ENCODE measurements at places on chromosomes 3 and 15.

- DNase-seq: peak; percentile 31
Observed at GRCh38 chr3:196643201-196643749, 3.8 kb downstream of the NRROS start.

DNA sequence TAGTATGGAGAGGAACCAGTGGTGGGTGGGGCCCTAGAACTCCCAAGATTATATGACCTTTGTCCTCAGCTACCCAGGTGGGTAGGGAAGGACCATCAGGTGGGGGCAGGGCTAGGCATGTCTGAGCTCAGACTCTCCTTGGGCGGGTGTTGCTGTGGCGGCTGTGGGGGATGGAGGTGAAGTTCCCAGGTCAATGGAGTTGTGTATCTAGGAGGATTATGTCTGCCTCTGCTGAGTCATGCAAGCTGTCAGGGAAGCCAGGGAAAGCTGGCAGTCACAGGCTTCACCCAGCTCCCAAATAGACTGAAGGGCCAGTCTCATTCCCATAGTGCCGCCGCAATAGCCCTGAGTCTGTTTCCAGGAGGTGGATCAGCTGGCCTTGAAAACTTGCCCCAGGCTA lies 139.7 kb upstream of the CFAP20DC start:
- no peak for DNase-seq

DNA sequence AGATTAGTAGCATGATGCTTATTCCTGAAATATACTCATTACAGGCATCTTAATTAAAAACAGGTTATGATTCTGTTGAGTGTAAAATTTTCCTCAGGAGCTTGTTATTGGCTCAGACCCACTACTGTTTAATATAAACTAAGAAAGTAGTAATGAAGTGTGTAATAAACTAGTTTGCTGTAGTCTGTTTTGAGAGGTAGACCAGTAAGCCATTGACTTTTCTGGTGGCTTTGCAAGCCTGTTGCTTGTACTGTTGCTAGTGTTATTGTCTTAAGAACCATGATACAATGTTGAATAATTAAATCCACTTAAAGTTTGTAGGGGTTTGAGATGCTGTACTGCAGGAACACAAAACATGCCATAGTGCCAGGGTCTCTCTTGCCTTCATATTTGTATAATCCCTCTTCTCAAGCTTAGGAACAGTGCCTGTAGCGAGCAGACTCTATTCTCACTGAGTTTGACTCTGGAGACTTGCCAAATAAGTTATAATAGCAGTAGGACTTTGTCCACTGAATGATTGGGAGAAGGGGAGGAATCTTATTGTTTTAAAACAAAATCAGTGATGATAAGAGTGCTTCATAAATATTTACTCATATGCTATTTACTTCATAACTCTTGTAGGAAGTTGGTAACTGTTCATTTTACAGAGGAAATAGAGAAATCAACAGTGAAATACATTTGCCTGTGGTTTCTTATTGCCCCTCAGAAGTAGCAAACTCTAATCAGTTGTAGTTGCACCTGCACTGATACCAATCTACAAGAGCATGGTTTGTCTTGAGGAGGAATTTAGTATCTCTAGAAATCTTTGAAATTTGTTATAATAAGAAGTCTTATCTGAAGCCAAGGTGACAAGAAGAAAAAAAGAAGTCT lies 13.4 kb downstream of the TCF12 start:
- DNase-seq: no peak

GRCh38 chr15:24718289-24719082 lies 42.9 kb downstream of the NPAP1 start:
- no peak for DNase-seq

DNA sequence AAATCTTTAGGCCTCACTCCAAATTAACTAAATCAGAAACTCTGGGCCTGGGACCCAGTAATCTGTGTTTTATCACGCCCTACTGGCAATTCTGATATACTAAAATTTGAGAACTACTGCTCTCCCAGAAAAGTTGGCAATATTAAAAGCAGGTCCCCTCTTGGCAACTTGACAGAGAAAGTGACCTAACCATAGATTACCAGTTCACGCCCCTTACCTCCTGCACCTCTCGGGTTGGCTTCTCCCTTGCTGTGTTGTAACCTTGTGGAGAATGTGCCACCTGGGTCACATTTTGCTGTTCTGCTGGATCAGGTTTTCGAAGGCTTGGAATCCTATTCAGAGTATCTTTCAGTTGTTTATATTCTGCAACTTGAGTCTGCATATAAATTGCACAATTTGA lies 59.1 kb downstream of the GOLIM4 start:
- no peak for DNase-seq

DNA sequence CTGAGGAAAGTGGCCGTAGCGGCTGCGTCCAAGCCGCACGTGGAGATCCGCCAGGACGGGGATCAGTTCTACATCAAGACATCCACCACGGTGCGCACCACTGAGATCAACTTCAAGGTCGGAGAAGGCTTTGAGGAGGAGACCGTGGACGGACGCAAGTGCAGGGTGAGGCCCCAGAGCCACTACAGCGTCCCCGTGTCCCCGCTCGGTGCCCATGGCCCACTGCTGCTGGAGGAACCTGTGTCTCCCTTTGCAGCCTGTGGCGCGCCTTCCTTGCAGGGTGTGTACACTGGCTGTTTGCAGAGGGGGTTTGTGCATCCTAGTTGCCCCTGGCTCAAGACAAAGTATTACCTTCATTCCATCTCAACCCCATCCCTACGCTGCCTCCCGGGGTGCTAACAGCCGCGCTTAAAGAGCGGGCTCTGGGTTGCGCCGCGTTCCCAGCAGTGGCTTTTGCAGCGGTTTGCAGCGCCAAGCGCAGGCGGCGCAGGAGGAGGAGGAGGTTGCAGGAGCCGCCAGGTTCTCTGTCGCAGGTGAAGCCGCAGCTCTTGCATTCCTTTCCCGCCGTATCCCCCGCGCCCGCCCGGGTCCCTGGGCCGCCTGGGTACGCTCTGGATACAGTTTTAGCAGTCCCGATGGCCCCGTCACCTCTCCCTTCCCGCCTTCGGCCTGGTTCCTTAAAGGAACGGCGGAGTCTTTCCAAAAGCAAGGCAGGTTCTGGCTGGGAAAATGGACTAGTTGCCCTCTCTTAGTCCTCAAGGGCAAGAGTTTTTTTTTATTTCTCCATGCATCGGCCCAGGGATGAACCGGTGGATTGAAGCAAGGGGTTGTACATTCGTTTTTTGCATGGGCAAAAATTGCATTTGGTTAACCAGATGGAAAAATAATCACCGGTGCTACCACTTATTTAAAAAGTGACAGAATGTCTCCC lies 1.2 kb downstream of the CRABP1 start:
- no peak for DNase-seq

DNA sequence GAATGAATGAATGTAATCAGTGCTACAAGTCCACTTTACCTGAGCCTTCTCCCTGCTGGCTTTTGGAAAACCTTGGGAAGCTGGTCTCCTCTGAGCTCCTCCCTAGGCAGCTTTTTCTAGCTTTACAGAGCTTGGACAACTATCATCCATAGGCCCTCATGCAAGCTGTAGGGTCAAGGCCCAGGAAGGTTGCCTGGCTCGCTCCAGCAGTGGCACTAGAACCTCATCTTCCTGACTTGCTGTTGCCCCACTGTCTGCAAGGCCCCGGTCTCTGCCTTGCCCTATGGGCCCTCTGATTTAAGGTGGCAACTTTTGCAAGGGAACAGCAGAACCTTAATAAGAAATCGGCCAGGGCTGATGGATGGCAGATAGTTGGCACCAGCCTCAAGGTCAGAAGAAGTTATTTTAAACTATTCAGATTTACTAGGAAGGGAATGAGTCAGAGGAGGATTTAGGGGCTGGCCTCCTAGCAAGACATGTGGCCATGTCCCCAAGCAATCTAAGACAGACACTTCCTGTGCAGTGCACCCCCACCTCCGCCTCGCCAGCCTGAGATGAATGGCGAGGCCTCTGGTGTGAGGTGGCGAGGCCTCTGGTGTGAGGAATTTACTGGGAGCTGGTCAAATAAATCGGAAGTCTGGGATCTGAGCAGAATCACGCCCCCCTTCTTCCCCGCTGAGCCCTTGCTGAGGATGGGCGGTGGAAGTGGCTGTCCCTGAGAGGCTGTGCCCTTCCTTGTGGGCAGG lies 180.8 kb downstream of the MEGF11 start:
- DNase-seq: no peak

- DNase-seq: no peak
Observed at GRCh38 chr15:34161329-34161963, 48.5 kb downstream of the KATNBL1 start.
